ENCODE measurements at places on chromosomes 1 and 21.

- DNase-seq, result no peak
These were observed 6.4 kb downstream of the OR2C3 start for GRCh38 chr1:247529771-247530355.

GRCh38 chr1:203573730-203574129, 52.9 kb upstream of the ATP2B4 start:
- no peak for DNase-seq

- no peak for DNase-seq
These were observed 65.7 kb downstream of the RUNX3 start for GRCh38 chr1:24864370-24864777.

GRCh38 chr1:178951600-178951999, 74.1 kb upstream of the FAM20B start:
- no peak for DNase-seq

Data from activated T-helper 2 cell treated with anti-CD3 and anti-CD28 coated beads, Interferon-gamma antibody, Interleukin-2, Interleukin-4, amounts not matched to agents 10 μg/mL and 5 μg/mL and 100 μg/mL, durations not matched to agents 14 hours and 24 hours and 36 hours (primary cell).